Choroid plexus epithelial cell (primary cell): ENCODE measurements at places on chromosomes 16 and 17.
A peak's percentile ranks its signal among the peaks of the same experiment; 100 is the strongest.

DNA sequence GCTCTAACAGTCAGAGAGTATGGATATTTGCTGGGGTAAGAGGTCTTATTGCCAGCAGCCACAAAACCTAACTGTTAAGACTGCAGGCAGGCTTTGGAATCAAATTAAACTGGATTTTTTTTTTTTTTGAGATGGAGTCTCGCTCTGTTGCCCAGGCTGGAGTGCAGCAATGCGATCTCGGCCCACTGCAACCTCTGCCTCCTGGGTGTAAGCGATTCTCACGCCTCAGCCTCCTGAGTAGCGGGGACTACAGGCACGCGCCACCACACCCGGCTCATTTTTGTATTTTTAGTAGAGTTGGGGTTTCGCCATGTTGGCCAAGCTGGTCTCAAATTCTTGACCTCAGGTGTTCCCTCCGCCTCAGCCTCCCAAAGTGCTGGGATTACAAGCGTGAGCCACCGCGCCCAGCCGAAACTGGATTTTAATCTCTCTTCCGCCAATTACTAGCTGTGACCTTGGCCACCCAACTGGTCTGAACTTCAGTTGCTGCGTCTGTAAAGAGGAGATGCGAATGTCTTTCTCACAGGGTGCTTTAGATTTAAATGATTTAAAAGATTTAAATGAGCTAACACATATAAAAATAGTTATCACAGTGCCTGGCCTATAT is 842 bp downstream of the MRPL10 start:
- DNase-seq, result no peak

GRCh38 chr16:86252596-86252995 is 257.7 kb upstream of the FOXF1 start:
- DNase-seq, result peak; percentile 48

- DNase-seq, result peak; percentile 65
Measured at GRCh38 chr16:56776562-56776961, 46.6 kb downstream of the NUP93 start.

GRCh38 chr17:39217734-39218369 is 7.9 kb downstream of the STAC2 start:
- DNase-seq, result no peak

GRCh38 chr16:86022381-86022960 is 123.5 kb downstream of the IRF8 start:
- no peak for DNase-seq

- no peak for DNase-seq
Measured at GRCh38 chr16:8645831-8646230, 24.3 kb downstream of the METTL22 start.

DNA sequence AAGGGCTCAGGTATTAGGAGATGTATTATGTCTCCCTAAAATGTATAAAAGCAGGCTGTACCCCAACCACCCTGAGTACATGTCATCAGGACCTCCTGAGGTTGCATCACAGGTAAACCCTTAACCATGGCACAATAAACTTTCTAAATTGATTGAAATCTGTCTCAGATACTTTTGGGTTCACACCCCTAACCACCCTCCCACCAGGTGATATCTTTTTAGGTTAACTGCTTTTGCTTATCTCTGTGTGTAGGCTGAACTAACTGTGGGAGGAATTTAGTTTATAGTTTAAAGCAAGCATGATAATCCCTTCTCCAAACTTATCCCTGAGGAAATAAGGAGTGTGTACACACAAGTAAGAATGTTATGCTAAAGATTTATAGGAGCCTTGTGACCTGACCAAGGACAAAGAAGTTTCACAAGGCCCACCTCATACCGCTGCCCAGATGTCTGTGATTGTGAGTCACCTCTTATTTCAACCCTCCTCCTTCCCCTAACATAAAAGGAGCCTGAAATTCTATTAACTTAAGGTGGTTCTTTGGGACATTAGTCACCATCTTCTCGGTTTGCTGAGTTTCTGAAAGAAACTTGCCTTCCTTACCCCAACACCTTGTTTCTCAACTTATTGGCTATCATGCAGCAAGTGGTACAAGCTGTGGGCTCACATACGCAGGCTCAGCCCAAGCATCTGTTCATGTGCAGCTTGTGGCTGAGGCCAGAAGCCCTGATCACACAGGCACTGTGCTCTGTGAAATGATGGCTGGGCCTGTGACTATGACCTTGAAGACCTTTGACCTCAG is 11.3 kb downstream of the PRSS22 start:
- DNase-seq, result peak; percentile 52

DNA sequence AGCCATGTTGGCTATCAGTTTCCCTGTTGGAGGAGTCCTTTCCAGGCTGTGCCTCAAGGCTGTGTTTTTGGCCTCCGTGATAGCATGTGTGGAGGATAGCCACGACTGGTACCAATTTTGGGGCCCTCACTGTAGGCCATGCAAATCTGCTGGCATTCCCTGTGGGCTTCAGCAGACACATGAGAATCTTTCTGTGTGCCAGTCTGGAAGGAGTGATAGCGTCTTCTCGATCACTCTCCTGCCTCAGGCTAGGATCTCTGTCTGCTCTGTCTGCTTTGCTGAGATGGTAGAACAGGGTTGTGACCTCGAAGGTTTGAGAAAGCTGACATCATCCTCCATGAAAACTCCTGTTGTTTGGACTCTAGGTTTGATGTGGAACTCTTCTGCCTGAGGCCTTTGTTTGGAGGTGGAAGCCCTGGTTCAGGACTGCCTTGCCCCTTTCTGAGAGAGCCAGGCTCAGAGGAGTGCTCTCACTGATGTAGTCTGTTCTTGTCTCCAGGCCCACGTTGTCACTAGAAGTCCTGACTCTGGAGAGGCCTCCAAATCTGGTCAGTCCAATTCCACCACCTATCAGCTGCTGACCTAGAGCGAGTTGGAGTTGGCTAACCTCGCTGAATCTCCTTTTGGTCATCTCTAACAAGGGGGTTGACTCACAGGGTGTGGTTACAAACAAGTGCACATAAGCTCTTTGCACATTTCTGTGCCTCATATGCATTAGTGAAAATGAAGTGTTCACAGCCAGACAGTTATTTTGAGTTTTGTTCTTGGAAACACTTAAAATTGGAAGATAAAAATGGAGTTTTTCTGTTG is 12.1 kb upstream of the EDC4 start:
- no peak for DNase-seq

GRCh38 chr16:13550254-13550653 is 369.7 kb upstream of the ERCC4 start:
- no peak for DNase-seq

DNA sequence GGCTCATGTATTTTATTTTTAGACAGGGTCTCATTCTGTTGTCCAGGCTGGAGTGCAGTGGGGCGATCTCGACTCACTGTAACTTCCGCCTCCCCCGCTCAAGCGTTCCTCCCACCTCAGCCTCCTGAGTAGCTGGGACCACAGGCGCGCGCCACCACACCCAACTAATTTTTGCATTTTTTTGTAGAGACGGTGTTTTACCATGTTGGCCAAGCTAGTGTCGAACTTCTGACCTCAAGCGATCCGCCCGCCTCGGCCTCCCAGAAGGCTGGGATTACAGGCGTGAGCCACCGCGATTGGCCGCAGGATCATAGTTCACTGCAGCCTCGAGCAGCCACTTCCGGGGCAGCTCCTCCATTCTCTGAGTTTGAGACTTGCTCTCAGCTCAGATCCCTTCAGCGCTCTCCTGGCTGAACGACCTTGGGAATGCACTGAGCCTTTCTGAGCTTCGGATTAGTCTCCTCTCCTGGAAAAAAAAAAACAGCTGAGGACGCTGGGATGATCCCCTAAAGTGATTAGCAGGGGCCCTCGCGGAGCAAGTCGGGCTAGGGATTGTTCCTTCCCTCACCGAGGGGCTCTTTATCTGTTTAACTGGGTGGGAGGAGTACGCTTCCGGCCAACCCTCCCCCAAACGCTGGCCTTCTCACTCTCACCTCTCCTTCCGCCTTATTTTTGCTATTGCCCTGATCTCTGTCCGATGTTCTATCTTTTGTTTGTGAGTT is 1.1 kb upstream of the PKMYT1 start:
- DNase-seq, result peak; percentile 11

- peak; percentile 40 for DNase-seq
Measured at GRCh38 chr17:45440161-45440778, 7.6 kb upstream of the ARHGAP27 start.

GRCh38 chr17:27782791-27783206 is 17.5 kb downstream of the NOS2 start:
- DNase-seq, result no peak

- DNase-seq, result no peak
Measured at GRCh38 chr17:41308918-41309359, at the start of gene KRTAP16-1. Gene KRTAP16-1, minus strand, starts transcription at chr17:41309309. Its CDS starts 56 bp downstream, at chr17:41309253.

- no peak for DNase-seq
Measured at GRCh38 chr16:85600078-85600477, 13.0 kb upstream of the GSE1 start.
